Uterus (tissue), 4 donors: ENCODE measurements at places on chromosomes 6 and 20.

DNA sequence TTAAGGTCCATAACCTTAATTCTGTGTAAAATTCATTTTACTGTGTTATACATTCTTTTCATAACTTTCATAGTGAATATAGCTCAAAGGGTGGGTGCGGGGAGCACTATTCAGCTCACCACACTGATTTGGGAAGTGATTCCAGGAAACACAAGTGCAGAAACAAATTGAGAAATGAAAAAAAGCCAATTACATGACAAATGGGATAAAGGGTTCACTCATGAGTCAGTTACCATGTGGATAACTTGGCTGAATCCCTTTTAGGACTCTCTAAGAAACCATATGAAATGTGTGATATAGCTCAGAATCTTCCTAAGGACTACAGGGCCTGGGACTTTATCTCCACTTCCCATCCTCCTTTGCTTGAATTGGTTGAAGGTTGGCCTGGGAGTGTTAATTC is 3.1 kb upstream of the BTN2A1 start:
- DNase-seq = no peak

DNA sequence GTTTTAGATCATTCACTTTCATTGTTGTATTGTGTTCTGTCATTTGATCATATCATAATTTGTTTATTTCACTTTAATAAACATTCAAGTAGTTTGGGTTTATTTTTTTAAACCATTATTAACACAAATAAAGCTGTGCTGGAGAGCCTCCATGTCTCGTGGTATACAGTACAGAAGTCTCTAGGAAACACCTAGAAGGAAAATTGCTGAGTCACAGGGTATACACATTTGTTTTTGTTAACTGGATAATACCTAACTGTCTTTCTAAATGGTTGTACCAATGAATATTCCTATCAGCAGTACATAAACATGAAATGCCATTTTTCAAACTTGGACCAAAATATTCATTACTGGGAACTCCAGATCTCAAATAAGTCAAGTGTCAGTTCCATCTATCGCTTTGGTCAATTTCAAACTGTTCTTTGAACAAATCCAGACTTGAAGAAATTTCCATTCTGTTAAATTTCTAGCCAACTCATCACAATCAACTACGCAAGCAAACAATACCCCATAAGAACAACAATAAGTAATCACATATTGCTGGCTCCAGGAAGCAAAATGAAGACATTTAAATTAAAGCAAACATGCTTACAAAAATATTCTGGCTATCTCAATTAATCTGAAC is 138.1 kb downstream of the ATXN1 start:
- no peak for DNase-seq

- DNase-seq = no peak
Observed at GRCh38 chr6:3527651-3527977, 70.8 kb upstream of the SLC22A23 start.

DNA sequence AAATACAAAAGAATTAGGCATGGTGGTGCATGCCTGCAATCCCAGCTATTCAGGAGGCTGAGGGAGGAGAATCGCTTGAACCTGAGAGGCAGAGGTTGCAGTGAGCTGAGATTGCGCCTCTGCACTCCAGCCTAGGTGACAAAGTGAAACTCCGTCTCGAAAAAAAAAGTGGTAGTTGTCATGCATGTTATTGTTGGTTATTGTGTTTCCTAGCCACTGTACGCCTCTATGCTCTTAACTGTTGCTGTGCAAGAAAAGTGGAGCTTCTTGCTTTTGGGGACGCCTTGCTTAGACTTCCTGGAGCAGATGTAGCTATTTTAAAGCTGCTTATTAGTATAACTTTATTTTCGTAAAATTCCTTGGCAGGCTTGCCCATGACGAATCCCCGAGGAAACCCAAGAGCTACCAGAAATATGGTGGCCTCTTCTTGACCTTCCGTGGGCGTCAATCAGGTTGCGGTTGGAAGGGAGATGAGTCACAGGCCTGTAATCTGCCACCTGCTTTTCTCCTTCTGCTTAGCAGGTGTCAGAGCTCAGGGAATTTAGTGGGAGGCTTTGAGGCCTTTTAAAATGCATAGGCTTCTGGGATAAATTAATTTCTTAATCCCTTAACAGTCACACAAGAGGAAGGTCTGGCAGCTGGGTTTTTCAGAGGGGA is 17.3 kb downstream of the GABRR2 start:
- peak; percentile 47 for DNase-seq

- DNase-seq = peak; percentile 51
Observed at GRCh38 chr6:149317644-149318571, at the start of gene TAB2. Gene TAB2, plus strand, starts transcription at chr6:149317712. Its CDS starts 52,286 bp downstream, at chr6:149369998.

GRCh38 chr6:32603888-32604287 is 14.2 kb upstream of the HLA-DRB1 start:
- no peak for DNase-seq

- no peak for DNase-seq
Observed at GRCh38 chr6:3226481-3227362, 731 bp downstream of the TUBB2B start.

DNA sequence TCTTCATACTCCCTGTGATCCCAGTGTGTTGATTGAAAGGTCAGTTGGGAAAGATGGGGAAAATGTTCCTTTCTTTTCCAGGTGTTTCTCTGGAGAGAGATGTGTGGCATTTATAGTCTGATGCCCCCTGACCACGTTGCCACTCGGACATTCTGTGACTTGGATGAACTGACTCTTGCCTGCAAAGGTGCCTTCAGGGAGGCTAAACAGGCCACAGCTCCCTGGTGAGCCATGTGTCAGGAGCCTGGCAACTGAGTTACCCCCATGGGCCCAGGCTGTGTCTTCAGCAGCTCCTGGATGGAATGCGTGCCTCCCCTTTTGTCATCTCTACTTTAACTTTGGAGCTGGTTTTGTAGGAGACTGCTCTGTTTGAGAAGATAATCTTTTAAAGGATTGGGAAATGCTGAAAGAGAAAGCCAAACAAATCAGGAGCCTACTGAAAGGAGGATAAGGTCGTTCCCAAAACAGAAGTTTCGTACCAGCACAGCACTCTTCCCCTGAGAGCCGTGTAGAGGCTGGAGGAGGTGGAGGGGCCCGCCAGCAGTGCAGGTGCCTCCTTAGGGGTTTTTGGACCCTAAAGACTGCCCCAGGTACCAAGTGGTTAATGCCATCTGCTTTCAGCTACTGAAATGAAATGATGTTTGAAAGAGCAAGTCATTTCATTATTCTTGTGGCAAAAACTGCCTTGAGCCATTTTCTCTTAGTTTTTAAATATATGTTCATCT is 322.8 kb downstream of the ZFAND3 start:
- DNase-seq = no peak

GRCh38 chr20:53580376-53581111 is 13.1 kb downstream of the ZNF217 start:
- no peak for DNase-seq

DNA sequence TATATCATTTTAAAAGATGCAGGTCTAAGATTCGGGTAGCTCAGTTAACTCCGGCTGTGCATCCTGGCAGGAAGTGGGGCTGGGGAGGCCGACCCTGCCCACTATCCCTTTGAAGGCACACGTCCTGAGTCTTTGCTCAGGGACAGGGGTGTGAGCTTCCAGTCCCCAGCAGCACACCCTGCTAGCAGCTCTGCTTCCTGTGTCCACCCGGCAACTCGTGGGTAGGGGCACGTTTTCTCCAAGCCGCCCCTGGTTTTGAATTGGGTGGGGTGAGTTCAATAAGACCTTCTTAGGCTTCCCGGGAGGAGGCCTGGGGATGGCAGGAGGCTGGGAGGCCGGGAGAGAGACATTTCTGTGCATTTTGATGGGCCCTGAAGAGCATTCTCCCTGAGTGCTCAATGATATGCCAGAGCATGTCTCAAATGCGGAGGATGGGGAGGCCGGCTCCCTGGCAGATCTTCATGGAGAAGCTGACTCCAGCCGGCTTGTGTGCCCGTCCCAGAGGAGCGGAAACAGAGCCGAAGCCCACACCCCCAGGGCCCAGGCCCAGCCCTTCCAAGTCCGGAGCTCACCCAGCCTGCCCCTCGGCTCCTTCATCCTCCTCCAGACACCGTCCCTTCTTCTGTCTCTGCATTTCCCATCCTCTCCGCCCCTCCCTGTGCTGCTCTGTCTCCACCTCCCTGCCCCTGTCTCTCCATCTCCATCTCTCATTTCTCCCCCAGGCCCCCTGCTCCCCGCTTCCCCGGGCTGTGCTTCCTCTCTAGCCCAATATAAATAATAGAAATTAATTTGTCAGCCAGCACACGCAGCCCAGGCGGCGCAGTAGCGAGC is 36.3 kb upstream of the ZFAND3 start:
- peak; percentile 45 for DNase-seq

GRCh38 chr20:35116258-35116657 is 23.7 kb upstream of the TRPC4AP start:
- DNase-seq = no peak

DNA sequence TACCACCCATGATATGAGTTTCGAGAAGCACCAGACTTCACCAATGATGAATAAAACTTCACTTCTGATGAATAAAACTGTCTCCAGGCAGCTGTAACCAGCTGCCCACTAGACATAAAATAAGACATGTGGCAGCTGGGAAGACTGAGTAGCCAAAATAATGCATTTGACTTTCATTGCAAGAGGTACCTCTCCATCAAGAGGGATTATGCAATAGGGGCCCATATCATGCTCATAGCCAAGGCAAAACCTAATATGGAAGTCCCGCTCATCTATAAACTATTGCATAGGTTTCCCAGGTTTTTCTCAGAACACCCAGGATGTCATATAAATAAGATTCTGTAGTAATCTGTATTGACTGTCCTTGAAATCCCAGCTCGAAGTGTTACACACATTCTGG is 155.5 kb downstream of the SIM1 start:
- no peak for DNase-seq

GRCh38 chr20:12610871-12611270 is 397.9 kb upstream of the SPTLC3 start:
- DNase-seq = no peak

DNA sequence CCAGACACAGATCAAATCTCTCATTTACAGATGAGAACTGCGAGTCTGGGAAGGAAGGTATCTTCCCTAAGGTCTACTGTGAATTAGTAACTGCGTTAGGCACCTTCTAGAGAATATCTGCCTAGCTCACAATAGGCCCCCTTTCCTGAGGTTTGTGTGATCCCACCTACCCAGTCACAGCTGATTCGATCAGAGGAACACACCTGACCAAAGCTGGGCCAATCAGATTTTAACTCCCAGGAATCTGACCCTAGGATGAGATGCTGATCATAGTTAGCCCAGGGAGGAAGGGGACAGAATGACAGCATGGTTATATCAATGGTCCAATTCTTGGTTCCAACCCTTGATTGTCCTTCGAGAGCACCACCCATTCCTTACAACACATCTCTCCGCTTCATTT is 7.4 kb upstream of the CCDC167 start:
- DNase-seq = no peak

DNA sequence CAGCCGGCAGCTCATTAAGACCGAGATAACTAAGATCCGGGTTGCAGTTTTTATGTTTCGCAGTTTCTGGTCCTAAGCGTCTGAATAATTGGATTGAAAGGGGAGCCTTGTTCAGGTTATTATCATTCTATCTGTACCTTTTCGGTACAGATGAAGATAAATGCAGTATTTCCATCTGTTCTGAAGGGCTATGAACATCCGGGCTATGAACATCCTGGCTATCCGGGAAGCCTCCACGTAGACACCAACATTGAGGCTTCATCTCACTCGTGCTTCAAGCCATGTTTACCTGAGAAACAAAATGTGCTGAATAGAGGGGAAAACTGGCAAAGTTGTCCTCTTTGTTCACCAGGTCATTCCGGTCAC is 399 bp upstream of the REPS1 start:
- no peak for DNase-seq

DNA sequence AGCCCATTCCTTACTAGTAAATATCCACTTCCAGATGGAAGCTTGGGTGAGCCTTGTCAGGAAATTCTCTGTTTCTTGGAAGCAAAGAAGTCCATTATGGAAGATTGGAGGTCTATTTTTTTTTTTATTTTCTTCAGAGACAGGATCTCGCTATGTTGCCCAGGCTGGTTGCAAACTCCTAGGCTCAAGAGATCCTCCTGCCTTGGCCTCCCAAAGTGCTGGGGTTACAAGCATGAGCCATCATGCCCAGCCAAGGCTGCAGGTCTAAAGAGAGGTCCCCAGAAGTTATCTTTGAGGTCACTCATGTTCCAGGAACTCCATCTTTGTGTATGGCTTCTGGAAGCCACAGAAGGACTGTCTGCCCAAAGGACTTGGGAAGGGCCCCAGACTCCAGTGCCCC is 255.3 kb downstream of the LY86 start:
- DNase-seq = no peak

- no peak for DNase-seq
Observed at GRCh38 chr20:2879146-2879545, 5.9 kb downstream of the PTPRA start.

GRCh38 chr6:63968650-63969049 is 333.0 kb downstream of the PHF3 start:
- DNase-seq = no peak

GRCh38 chr20:51156041-51156982 is 133.4 kb upstream of the KCNG1 start:
- DNase-seq = peak; percentile 68

GRCh38 chr6:28080631-28081485 is 490 bp downstream of the ZNF165 start:
- peak; percentile 95 for DNase-seq

DNA sequence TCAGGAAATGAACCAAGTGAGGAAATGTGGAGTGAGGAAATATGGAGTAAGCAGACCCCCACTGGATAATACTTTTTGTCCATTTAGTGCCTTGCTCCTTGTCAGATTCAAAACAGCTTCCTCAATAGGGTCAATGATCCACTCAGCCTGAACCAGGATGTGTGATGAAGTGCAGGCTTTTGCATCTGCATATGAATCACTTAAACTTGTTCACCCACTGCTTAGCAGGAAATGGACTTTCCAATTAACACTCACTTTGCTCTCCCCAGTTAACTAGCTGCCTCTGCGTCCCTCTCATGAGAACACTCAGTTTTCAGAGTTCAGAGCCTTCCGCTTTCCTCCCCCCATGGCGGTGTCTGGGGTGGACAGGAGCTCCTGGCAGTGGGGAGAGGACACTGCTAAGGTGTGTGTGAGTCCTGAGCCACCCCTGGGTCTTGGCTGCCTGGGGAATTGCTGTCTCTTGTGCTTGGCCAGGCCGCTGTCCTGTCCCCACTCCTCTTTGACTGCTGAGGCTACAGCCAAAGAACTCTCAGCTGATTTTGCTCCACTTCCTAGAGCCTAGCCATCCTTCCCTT is 621.8 kb downstream of the CDH26 start:
- DNase-seq = no peak

DNA sequence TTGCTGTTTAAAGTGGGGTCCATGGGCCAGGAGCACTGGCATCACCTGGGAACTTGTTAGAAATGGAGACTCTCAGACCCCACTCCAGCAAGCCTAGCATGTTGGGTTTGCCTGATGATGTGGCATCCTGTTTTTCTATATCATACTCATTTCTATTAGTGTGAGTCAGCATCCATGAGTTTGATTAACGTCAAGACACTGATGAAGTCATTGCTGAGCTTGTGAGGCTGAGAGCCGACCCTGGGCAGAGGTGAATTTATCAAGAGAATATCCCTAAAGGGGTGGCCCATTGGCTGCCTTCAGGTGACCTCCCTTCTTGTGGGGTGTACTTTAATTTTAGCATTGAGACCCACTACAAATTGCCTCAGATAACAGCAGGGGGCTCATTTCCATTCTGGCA is 43.4 kb upstream of the RNF144B start:
- DNase-seq = no peak

- no peak for DNase-seq
Observed at GRCh38 chr20:19562426-19562825, 195.6 kb upstream of the RIN2 start.
